GF-D8 (cell line): ENCODE measurements at places on chromosomes 1 and 21.

- DNase-seq: no peak
Observed at GRCh38 chr1:161083748-161084596, 5.4 kb downstream of the NECTIN4 start.

GRCh38 chr1:182410620-182411273, 10.3 kb upstream of the TEDDM1 start:
- DNase-seq: no peak

DNA sequence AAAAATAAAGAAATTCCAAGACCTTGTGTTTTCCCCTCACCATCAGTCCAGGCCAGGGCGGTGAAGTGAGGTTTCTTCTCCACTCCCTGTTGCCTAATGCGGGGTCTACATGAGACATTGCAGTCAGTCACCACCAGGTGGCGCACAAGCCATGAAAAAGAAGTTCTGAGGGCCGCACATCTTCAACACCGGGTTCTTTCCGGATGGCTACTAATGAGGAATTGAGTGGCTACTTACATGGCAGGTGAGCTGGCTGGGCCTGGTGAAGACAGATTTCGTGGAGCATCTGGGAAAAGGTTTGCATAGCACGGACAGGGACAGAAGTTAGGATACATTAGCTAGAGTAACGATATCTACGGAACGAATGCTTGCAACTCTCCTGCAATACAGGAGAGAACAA, 15.8 kb upstream of the S100A11 start:
- peak; percentile 17 for DNase-seq

DNA sequence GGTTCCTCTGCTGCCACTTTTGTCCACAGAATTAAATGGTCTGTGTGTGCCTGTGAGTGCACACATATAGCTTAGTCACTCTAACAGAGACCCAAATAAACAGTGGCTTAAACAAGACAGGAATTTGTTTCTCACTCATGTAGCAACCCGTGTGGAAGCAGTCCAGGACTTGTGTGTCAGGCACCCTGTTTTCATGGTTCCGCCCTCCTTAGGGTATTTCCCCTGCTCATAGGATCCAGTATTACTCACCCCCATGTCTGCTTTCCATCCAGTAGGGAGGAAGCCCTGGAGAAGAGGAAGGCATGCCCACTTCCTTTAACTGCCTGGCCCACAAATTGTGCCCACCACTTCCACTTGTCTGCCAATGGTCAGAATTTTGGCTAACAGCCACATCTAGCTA, 41.3 kb upstream of the TACSTD2 start:
- no peak for DNase-seq

- DNase-seq: peak; percentile 68
Observed at GRCh38 chr1:206699626-206700025, 14.9 kb downstream of the MAPKAPK2 start.

DNA sequence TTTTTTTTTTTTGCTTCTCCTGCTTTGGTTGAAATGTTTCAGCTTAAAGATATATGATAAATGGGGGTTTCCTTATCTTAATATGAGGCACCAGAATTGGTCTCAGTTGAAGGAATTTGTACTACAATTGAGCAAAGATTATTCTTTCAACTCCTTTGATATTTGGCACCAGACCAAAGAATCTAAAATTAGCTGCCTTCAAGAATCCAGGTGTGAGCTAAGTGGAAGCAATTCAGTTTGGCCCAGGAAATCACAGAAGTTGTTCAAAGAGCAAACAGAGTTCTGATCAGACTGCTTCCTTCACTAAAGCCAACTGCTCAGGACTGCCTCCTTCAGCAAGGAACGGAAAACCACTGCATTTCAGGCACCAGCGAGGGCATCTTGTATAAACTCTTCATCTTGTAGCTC, 68.3 kb upstream of the BCAR3 start:
- no peak for DNase-seq

GRCh38 chr1:47224676-47225399, 7.2 kb downstream of the TAL1 start:
- no peak for DNase-seq

- no peak for DNase-seq
Observed at GRCh38 chr1:223872308-223872901, 26.7 kb upstream of the TP53BP2 start.

GRCh38 chr1:30191154-30191702, 532.2 kb downstream of the MATN1 start:
- DNase-seq: no peak

GRCh38 chr1:216123446-216124191, 299.6 kb downstream of the USH2A start:
- DNase-seq: no peak

- DNase-seq: no peak
Observed at GRCh38 chr1:62357916-62358315, 38.7 kb upstream of the KANK4 start.

DNA sequence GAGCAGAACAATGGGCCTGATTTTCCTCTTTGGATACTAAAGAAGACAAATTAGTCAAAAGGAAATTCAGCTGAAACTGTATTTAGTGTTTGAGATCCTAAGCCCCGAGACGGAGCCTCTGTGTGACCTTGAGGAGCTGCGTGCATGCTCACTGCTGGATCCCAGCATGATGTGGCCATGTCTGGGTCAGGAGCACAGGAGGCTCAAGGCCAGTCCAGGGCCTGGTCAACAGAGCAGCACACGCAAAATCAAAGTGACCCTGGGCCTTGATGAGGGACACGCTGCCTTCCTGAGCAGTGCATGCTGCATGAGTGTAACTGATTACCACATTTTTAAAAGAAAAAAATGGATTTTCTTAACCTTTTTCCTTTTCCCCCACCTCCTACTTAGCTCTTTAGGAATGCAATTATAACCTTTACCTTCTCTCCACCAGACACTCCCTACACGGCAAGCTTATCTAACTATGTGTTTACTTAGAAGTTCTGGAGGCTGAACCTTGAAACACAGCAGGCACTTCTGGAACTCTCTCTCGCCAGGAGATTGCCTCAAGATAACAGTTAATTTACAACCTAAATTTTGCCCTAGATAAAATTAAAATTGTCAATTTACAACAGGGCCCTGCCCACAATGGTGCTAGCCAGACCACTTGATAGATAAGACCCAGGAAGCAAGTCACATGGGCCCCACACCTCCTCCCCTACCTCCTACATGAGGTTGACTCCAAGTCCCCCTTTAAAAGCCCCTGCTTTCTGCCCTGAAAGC, 144.6 kb downstream of the LRIG2 start:
- DNase-seq: no peak

GRCh38 chr1:5269901-5270300, 615.5 kb downstream of the AJAP1 start:
- DNase-seq: no peak
